ENCODE measurements at places on chromosomes 5 and 9.

- no peak for DNase-seq
These were observed 311.5 kb downstream of the EFNA5 start for GRCh38 chr5:107359033-107359915.

DNA sequence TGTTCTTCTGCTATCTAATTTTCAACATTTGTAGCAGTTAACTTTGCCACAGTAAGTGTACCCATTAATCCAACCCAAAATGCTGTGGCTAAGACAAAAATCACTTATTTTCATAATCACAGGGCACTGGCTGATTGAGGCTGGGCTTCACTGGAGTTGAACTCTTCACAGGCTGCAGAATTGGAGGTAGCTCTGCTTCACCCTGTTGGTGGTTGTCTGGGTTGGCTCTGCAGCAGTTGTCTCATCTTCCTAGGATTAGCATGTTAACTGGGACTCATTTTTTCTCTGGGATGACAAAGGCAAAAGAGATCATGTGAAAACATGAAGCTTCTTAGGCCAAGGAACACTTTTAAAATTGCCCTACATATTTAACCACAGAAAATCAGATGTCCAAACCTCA lies 518.9 kb downstream of the TLR4 start:
- no peak for DNase-seq

- DNase-seq, result no peak
These were observed 3.5 kb downstream of the DMXL1 start for GRCh38 chr5:119074419-119074818.

DNA sequence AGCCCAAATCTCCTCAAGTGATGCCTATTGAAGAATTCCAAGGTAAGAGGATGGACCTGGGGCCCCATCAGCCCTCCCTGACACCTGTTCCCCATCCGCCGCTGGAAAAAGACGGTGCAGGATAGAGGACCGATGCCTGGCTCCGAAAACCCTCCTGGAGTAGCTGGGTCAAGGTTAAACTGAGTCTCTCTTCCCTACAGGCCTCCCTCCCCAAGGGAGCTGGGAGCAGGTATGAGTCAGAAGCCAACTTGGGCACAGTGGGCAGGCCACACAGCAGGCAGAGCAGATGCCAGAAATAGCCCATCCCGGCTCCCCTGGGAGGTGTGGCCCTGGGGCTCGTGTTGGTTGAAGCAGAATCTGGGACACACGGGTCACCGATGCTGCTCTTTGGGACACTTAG lies 75.6 kb downstream of the NTNG2 start:
- no peak for DNase-seq

GRCh38 chr9:109600142-109600541 lies 102.0 kb upstream of the PTPN3 start:
- no peak for DNase-seq

GRCh38 chr5:111679611-111680010 lies 77.4 kb downstream of the NREP start:
- DNase-seq, result no peak

DNA sequence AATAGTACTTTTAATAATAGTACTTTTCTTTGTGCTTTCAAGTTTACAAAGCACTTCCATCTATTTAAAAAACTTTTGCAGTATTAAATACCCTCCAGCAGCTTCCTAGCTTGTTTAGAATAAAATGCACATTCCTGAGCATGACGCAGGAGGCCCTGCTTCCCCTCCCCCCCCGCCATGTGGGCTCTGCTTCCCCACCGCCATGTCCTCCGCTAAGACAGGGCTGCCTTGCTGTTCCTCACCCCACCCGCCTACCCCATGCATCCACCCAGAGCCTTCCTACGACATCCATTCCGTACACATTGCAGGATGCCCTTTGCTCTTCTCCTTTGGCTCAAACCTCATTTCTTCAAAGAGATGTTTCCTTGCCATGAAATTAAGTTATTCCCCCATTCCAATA lies 205.9 kb upstream of the MSX2 start:
- DNase-seq, result no peak

- no peak for DNase-seq
These were observed 30.3 kb downstream of the TYRP1 start for GRCh38 chr9:12723409-12724028.

DNA sequence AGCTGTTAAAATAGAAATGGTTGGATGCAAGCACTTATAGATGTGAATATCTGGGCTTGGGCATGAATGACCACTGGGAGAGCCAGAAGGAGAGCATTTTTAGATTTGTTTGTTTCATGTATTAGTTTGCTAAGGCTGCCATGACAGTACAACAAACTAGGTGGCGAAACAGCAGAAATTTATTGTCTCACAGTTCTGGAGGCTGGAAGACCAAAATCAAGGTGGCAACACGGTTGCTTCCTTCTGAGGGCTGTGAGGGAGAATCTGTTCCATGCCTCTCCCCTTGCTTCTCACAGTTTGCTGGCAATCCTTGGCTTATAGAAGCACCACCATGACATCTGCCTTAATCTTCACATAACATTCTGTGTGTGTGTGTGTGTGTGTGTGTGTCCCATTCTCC lies 20.2 kb upstream of the CDC23 start:
- DNase-seq, result no peak

- DNase-seq, result peak; percentile 64
These were observed 6.5 kb upstream of the RICTOR start for GRCh38 chr5:39080597-39081204.

DNA sequence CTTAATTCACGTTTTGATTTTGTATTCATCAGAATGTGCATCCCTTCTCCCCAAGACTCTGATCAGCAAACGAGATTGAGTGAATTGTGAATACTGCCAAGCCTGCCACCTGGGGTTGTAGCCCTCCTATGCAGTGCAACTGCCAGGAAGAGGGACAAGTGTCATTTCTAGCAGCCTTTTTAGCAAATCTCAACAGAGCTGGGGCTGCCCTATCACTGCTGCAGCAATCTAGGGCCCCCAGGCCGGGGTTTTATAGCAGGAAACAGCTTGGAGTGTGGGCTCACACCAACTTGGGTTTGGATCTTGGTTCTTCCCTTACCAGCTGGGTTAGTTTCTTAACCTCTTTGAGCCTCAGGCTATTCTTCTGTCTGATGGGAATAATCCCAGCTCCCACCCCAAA lies 4.0 kb downstream of the CSF1R start:
- DNase-seq, result no peak

DNA sequence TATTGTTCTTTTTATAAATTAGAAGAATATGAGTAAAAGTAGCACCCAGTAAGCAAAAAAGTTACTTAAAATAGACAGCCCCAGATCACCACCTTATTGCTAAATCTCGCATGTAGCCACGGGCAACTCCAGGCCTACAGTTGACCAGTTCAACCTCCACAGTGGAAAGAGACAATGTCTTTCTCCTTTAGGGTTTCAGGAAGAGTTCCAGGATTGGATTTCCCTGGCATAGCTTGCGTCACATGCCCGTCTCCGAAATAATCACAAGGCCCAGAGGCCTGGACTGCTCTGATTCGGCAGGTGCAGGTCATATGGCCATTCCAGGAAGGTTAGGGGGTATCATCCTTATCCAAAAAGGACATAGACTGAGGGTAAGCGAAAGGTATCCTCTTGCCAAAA lies 9.9 kb upstream of the PFDN1 start:
- no peak for DNase-seq

DNA sequence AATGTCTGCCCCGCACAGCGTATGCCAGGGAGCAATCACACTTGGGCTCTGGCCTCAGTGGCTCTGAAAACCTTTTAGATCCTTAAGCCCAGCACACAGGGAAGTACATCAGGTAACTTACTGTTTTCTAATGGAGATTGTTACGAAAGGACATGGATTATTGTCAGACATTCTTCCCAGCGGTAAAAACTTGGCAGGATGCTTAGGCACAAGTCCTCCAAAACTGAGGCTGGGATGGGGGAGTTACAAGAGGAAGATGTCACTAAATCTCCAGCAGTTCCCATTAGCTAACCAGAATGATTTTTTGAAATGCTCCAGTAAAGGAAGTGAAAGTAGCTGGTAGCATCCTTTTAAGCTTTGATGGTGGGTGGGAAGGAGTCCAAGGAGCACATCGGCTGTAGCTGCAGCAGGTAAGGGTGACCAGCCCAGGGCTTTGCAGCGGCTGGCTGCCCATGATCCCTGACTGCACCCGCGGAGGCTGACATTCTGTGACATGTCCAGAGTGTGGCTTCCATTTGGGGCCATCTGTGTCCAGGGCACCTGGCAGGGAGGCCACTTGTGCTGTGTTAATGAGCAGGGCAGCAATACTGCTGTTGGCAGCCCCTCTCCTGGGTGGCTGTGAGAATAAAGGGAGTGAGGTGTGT lies 165.8 kb downstream of the GADD45G start:
- no peak for DNase-seq

- DNase-seq, result no peak
These were observed 110.6 kb downstream of the SVEP1 start for GRCh38 chr9:110468950-110469349.

DNA sequence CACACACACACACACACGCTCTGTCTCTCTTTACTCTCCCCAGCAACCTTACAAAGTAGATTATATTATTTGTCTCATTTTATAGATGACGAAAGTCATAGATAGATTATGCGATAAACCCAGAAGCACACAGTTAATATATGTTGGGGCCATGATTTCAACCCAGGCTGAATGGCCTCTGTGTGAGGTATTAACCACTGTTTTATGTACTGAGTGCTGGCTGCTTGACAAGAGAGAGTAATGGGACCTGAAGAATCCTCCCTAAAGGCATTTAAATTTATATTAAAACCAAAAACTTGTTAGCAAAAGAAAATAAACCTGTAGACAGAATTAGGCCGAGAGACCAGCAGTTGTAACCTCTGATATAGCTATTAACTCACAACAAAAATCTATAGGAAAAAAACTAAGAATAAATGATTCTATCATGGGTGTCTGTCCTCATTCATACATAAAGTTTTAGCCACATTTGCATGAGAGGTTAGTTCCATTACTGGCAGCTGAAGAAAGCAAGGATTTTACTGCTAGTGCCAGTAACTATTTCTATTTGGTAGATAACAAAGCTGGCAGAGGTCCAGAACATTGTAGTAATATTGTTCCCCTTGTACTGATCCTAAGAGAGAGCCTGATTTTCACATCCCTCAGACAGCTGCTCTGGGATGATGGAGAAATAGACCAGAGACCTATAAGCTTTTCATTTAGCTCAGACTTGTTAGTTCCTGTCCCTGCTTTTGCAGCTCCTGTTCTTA lies 250.9 kb downstream of the ADGRV1 start:
- DNase-seq, result no peak

DNA sequence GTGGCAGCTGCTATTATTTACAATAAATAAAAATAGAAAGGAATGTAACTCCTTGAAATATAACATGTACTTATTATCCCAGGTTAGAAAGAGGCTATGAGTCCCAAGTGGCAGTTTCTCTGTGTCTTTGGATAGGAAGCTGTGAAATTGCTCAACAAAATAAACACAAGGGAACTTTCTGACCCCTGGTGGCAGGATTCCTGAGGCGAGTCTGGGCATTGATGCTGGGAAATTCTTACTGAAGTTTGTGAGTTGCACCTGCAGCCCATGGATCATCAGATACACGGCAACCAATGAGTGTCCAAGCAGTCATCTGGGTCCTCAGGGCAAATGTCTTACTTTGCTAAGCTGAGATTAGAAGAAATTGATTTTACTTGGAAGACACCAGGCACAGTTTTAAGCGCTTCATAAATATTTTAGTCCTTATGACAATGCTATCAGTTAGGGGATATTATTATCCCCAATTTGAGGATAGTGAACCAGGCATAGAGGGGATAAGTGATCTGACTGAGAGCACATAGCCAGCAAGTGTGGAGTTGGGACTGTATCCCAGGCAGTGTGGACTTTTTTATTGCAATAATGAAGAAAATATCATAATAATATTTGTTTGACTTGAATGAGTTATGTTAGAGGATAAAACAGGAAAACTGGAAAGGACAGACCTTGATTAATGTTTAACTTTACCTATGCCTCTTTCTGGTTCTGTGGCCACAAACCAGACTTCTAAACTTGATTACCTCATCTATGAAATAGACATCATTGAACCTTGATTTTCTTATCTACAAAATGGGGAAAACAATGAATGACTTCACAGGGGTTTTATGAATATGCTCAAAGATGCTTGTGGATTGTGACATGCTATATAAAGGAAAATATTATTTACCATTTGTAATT lies 265.5 kb upstream of the ADAMTSL1 start:
- no peak for DNase-seq

- peak; percentile 55 for DNase-seq
These were observed 1.0 kb downstream of the SIT1 start for GRCh38 chr9:35649431-35650340.

DNA sequence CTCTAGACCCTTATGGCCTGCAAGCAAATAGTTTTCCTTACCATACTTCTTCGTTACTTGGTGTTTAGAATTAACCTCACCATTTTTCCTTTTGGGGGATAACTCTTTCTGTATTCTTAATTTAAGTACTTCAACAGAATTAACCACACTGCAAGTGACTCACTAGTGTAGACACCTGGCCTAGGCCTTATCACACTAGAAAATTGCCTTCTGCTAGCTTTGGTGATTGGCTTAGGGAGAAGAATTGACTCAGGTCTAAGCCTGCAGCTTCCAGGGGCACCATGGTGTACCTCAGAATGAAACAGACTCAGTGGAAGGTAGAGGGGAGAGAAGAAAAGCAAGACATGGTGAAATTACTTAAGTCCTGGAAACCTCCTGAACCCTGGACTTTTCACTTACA lies 112.8 kb upstream of the HMHB1 start:
- DNase-seq, result no peak

- DNase-seq, result no peak
These were observed 47.6 kb downstream of the NSG2 start for GRCh38 chr5:174093123-174093522.

GRCh38 chr5:144015961-144016360 lies 154.5 kb downstream of the YIPF5 start:
- no peak for DNase-seq

DNA sequence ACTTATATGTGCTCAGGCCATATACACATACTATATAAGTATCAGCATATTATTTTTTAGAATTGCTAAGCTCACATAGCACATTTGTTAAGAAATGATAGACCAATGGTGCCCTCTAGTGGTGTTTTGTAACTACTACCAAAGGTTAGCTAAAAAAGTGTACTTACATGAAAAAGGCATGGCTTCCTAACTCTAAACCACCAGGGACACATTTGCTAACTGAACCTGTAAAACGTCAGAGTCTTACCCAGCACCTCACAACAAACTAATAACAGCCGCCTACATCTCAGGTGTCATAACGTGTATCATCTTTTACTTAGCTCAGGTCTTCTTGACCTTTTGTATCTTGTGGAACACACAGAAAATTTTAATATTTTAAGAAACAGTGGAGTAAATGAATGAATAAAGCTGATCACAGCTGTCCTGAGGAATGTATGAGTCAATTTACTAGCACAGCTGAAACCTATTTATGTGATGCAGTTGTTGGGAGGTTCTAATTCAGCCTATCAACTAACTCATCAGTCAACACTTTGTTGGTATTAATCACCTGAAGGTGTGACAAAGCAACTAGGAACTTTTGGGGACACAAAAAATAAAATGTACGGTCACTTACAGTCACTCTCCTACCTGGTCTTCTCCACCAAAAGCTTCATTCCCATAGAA lies 72.9 kb downstream of the BAAT start:
- DNase-seq, result no peak

DNA sequence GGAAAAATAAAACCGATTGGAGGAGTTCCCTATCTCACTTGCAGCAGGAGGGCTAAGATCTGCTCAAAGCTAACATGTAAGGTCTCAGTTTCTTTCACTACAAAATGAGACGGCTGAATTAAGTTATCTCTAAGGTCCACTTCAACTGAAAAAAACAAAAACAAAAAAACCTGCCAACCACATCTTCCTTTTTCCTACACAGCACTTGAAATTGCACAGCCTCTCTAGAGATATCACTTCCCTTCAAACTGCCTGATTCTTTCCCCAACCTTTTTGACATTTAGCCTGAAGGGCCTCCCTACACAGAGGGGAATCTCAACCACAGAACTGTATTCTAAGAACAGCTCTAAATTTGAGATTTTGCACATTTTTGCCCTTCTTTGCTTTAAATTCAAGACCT lies 227.9 kb upstream of the TARS1 start:
- no peak for DNase-seq

Data from CD4-positive, alpha-beta T cell treated with Interferon alpha-2 for 1 hour (primary cell).